ENCODE measurements at places on chromosomes 6 and 20.

- DNase-seq = no peak
These were observed 64.7 kb upstream of the GATA5 start for GRCh38 chr20:62540504-62540903.

GRCh38 chr6:137165375-137166246 is 7.8 kb downstream of the IL22RA2 start:
- DNase-seq = no peak

GRCh38 chr6:115819506-115819905 is 241.2 kb downstream of the FRK start:
- no peak for DNase-seq

GRCh38 chr6:77245026-77245425 is 218.3 kb downstream of the HTR1B start:
- DNase-seq = no peak

DNA sequence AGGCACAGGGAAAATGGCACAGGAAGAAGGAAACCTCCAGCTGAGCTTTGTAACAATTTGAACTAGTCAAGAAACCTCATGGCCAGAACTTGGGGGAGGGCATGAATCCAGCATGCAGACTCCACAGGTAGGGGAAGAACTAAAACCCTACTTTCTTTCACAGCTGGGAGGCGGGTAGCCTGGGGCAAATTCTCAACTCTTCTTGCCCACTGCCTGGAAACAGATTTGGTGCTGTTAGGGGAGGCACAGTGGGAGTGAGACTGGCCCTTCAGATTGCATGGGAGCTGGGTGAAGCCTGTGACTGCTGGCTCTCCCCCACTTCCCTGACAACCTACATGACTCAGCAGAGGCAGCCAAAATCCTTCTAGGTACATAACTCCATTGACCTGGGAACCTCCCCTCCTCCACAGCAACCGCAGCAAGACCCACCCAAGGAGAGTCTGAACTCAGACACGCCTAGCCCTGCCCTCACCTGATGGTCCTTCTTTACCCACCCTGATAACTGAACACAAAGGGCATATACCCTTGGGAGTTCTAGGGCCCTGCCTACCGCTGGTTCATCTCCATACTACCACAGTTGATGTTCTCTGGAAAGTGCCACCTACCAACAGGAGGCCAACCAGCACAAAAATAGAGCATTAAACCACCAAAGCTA is 37.2 kb upstream of the TRIM27 start:
- no peak for DNase-seq

DNA sequence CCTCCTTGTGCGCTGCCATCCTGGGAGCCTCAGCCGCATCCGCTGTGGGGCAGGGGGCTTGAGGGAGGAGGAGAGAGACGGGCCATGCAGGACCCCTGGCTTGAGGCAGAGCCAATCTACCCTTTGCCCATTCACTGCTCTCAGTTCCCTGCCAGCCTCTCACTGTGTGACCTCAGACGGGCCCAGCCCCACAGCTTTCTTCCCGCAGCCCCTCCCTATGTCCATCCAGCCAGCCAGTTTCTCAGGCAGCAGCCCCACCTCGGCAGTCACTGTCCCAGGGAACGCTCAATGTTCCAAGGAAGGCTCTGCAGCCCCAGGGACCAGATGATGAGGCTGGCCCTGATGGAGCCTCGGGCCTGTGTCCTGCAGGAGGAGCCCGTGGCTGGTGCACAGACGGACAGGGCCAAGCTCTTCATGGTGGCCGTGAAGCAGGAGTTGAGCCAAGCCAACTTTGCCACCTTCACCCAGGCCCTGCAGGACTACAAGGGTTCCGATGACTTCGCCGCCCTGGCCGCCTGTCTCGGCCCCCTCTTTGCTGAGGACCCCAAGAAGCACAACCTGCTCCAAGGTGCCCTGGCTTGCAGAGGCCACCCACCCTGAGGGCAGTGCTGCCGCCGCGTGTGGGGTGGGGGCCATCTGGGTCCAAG is 3.9 kb upstream of the TNFRSF6B start:
- no peak for DNase-seq

GRCh38 chr6:11023032-11023431 is 21.1 kb downstream of the ELOVL2 start:
- DNase-seq = no peak

GRCh38 chr20:11387189-11387754 is 530.4 kb upstream of the BTBD3 start:
- DNase-seq = no peak

- DNase-seq = no peak
These were observed 24.7 kb upstream of the MOCS1 start for GRCh38 chr6:39958947-39959346.

DNA sequence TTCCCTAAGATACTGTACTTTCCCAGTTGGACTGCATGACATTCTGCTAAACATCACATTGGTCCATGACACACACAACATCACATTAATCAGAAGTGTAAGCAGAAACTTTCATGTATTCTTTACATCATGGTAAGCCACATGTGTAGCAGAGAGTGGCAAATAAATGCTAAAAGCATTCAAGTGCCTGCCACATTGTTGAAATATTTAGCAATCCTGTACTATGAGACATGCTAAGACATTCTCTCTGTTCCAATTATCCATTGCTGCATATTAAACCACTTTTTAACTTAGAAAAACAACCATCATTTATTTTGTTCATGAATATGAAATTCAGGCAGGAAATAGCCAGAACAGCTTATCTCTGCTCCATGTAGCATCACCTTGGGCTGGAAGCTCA is 207.7 kb upstream of the GJE1 start:
- DNase-seq = no peak

DNA sequence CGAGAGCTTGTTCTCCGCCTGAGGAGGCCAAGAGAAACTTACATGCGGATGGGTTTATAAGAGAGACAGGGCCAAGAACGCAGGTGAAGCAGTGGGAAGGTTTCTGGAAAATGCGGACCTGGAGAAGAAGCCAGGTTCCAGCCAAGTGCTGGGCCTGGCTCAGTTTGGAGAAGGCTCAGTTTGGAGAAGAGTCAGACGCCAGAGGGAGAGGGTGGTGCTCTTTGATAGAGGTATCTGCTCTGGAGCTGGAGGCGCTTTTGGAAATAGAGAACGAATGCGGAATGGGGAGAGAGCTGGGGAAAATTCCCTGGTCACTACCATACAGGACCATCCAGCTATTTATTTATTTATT is 753 bp downstream of the RSPH9 start:
- DNase-seq = no peak

- no peak for DNase-seq
These were observed 3.0 kb upstream of the C4A start for GRCh38 chr6:31978831-31979230.

GRCh38 chr20:50538276-50538675 is 28.1 kb downstream of the PTPN1 start:
- DNase-seq = no peak

DNA sequence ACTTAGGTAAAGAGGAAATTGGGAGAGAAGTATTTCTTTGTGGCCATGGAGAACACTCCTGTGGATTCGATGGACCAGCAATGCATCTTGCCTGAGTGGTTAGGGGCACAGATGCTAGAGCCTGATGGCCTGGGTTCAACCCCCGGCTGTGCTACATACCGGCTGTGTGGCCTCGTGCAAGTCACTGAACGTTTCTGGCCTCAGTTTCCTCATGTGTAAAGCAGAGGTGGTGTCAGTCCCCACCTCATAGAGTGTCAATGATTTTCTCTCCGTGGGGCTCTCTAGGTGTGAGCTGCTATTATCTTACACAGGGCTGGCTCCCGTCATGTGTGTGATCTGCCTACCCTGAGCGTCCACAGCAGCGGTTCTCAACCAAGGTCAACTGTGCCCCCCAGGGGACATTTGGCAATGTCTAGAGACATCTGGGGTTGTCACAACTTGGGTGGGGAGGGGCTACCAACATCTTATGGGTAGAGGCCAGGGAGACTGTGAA is 50.0 kb upstream of the PTPN1 start:
- no peak for DNase-seq

All from left renal pelvis (tissue), 4 donors.